ENCODE measurements at places on chromosomes 3 and 15.

DNA sequence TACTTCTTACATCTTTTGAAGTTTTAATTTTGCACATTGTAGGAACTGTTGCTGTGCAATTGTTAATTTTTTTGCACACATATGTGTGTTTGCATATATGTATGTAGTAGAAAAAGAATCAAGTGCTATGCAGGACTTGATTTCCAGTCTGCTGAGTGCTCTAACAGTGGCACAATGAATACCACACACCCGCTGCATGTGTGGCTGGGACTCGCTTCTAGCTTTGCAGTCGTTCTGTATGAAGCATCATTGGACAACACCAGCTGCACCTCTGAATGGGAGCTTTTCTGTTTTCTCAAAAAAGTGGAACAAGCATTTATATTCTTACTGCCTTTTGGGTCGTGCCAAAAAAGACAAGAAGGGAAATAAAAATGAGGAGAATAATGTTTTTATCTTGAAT, 564.7 kb downstream of the FOXP1 start:
- DNase-seq, result no peak

- DNase-seq, result no peak
Observed at GRCh38 chr15:38531509-38531908, 33.1 kb downstream of the RASGRP1 start.

DNA sequence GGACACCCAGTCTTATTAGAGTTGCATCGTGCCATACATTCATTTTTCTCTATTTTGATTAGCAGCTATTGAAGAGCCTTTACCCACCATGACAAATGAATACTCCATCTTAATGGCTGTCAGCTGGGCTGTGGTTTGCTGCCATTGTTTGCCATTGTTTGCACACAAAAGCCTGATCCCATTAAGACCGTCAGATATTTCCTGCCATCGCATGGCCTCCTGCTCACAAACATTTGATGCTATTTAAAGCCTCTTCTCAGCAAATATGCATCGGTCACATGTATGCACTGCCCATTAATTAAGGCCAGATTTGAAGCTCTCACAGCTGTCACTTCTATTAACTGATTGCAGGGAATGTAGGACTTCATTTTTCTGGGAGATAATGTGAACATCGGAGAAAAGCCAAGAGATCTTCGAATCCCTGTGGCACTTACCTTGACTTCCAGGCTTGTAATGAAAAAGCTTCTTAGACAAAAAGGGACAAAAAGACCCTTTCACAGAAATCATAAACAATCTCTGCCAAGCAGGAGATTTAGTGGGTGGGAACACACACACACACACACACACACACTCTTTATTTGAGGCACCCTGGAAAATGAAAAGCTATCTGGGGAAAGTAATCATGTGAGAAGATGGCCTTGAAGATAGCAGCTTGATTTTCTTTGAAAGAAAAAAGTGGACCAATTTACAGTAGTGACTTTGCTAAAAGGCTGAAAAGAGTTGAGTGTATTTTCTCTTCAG, 175.4 kb upstream of the NR2E3 start:
- DNase-seq, result no peak

- no peak for DNase-seq
Observed at GRCh38 chr3:180633722-180634121, 31.8 kb downstream of the TTC14 start.

DNA sequence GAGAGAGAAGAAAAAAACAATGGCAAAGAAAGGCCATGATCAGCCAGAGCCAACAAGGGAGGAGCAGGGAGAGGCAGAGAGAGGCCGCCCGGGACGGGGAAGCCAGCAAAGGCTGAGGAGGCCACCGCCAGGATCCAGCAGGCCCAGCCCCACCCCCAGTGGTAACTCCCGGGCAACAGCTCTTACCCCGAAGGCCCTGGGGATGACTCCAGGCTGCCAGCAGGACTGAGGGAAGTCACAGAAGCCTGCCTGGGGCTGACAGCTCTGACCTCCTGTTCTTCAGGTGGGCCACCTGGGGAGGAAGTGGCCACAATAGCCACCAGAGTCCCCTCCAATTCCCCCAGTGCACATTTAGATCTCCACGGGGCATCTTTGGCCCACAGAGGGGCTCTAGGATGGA, 184.3 kb upstream of the LINGO1 start:
- DNase-seq, result no peak

GRCh38 chr15:39191871-39192291, 389.0 kb upstream of the THBS1 start:
- DNase-seq, result no peak

GRCh38 chr3:159127021-159127392, 325.2 kb downstream of the MFSD1 start:
- DNase-seq, result no peak

DNA sequence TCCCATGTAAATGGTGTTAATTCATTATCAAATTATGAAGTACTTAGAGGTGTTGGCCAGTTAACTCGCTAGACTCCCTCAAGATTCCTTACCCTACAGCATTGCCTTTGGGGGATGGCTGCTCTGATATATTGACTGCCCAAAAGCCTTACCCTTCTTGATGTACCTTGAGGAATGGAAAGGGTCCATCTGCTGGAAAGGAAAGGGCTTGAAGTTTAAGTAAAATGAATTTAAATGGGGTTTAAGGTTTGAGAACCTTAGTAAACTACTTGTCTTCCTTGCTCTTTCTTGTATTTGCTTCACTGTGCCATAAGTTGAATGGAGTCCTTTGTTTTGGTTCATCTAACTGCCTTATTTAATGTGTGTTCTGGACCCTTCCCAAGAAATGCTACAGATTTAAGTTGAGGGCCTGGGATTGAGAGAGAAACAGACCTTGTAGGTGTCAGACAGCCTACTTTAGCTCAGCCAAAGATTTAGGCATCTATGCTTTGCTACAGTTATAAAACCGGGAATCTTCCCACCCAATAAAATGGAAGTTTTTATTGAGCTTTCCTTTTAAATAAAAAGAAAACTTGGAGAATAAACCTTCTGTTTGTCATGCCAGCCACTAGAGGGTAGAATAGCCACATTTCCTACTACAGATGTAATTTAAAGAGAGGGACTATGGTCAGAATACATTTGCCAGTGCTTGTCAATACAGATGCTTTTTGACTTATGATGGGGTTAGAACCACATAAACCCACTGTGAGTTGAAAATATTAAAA, 25.3 kb downstream of the CMSS1 start:
- no peak for DNase-seq

GRCh38 chr3:151174351-151174750, 28.7 kb downstream of the GPR171 start:
- DNase-seq, result no peak

DNA sequence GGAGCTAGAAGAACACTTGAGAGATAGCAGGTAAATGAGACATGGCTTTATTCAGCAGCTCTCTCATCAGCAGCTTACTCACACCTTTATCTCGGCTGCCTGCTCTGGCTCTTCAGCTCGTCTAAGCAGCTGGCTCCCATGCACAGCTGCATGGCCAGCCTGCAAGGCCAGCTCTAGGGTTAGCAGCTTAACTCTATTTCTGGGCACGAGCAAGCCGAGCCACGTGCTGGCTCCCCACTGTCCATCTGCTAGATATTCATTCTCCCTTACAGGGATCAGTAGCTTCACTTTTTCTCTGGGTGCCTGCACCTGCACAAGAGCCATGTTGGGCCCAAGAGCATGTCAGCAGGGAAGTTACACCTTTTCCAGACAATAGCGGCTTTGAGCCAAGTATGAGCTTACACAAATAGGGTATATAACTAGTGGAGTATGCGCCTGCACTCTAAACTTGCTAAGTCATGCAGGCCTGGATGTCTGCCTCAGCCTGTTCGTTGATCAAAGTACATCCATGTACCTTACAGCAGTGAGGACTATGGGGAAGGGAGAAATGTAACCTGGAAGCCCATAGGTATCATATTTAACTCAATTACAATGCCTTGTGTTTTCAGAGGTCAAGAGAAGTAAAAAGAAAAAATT, 174.9 kb upstream of the SNTN start:
- no peak for DNase-seq

DNA sequence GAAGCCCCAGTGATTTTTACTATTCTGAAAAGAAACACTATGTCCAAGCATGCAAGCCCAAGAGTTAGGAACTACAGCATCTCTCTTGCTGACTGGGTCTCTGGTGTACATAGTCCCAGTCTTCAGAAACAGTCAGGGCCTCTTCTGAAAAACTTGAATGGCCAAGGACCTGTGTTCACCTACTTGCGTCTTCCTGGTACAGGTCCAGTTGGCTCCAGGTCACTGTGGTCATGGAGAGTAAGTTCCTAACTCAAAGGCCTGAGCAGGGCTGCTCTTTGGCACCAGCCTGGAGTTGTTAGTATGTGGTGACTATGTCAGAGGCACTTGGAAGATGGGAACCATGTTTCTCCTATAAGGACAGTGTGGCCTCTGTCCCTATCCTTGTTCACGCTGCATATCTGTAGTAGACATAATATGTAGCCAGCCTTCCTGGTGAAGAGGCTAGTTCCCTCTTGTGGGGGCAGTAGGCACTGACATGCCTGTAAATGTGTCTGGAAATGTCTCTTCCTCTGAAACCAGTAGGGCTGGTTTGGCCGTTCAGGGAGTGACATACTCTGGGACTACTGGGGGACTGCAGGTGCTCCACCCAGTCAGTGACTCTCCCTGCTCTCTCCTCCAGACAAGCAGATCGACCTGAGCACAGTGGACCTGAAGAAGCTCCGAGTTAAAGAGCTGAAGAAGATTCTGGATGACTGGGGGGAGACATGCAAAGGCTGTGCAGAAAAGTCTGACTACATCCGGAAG, 2.6 kb upstream of the RBM15B start:
- DNase-seq, result no peak

GRCh38 chr15:24977686-24978085, 22.9 kb downstream of the SNRPN start:
- DNase-seq, result no peak

DNA sequence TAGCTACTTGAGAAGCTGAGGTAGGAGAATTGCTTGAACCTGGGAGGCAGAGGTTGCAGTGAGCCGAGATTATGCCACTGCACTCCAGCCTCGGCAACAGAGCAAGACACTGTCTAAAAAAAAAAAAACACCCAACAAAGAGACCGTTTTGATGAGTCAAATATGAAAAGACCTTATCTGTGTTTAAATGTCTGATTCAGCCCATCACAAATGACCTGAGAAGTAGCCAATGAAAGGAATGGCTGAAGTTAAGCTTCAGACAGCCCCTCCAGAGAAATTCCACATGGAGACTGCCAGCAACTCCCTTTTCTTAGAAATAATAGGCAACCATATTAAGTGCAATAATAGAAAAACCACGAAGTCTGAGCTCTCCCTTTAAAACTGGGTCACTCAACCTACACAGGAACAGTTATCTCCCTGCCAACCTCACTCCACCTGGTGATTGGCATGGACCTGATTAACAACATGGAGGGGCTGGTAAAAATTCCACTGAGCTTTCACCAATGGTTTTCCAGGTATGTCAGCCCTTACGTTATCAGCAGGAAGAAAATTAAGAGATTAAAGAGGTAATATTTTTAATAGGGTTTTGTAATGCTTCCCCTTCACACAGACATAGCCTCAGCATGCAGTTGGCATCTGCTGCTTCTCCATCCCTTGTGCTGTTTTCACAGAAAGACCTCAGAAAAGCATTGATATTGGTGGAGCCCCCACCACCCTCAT, 238.1 kb upstream of the STT3B start:
- DNase-seq, result no peak

- no peak for DNase-seq
Observed at GRCh38 chr15:28901987-28902745, 16.4 kb downstream of the APBA2 start.

DNA sequence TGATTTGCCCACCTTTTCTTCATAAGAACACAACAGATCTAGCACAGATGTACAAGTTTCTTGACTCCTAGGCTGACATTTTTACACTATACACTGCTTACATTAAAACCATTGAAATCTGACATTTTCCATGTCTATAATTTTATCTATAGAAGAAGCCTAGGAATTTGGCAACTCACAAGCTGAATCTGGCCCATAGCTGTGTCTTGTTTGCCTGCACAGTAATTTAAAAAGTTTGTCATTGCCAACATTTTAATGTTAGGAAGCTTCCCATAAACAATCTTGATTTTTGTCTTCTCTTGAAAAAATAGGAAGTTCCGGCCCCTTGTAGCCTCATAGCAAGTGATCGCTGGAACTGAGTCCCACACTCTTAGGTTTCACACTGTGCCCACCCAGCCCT, 394.6 kb upstream of the AZI2 start:
- DNase-seq, result no peak

- DNase-seq, result peak; percentile 12
Observed at GRCh38 chr3:81302045-81302444, 459.4 kb downstream of the GBE1 start.

GRCh38 chr3:123084738-123085237, 18.0 kb downstream of the PDIA5 start:
- no peak for DNase-seq

DNA sequence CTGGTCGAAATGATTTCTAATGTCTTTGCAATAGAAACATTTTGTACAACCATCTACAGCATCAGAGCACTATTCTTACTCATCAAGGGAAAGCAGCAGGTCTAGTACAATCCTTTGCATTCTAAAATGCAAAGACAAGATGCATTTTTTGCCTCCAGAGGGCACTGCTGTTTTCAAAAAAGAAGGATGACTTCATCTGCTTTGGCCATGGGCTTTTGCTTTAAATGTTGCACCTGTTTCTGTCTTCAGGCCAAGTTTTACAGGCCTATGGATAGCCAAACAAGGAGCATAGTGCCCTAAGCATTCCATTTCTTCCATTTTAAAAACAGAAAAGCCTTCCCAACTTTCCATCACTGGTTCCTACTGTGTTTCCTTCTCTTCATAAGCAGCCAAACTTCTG, 3.4 kb downstream of the PARP9 start:
- DNase-seq, result peak; percentile 71

- DNase-seq, result no peak
Observed at GRCh38 chr3:122923611-122924010, 104.0 kb downstream of the SEMA5B start.

DNA sequence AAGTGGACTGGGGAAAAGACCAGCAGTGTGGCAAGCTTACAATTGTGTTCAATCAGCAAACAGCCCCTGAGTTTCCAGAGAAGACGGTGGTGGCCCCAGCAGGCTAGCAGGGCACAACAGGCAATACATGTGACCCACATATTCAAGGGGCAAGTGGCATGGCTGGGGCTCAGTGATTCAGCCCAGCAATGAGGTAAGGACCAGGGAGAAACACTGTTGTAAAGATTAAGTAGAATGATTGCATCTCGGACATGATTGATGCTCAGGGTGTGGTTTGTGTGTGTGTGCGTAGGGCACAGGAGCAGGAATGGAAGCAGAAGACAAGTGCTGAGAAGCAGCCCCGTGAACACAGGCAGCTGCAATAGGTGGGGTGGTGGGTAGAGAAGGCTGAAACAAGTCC, 37.9 kb downstream of the KLHL6 start:
- no peak for DNase-seq

- no peak for DNase-seq
Observed at GRCh38 chr15:97461226-97461625, 499.3 kb upstream of the ARRDC4 start.

DNA sequence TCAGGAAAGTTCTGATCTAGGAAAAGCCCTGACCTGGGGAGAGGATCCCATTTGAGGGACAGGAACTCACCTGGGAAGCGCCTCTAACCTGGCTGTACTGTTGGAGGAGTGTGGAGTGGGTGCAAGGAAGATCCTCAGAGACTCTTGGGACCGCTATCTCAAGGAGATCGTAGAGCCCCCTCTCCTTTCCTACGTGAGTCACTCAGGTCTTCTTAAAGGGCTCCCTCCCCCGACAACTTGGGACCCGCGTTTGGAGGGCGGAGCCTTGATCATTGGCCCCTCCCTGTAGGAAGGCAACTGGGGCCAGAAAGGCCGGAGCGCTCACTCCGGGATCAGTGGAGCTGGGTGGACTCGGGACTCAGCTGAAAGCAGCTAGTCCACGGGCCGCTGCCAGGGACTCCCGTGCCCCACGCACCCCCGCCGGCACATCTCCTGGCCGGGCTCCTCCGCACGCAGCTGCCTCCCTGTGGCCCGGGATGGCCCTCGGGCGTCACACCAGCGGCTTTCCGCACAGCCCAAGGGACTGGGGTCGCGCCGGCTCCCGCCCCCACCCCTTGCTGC, 520 bp downstream of the SLC26A6 start:
- peak; percentile 73 for DNase-seq

Measured in stimulated activated CD4-positive, alpha-beta T cell treated with anti-CD3 and anti-CD28 coated beads, Interleukin-2, amount 100 ng/mL, for 24 hours (primary cell).